ENCODE measurements at places on chromosomes 5 and 9. TPM values are rescaled to one million over a fixed set of nuclear protein-coding genes. Genes with fewer than 3 reads are reported as not detected.

DNA sequence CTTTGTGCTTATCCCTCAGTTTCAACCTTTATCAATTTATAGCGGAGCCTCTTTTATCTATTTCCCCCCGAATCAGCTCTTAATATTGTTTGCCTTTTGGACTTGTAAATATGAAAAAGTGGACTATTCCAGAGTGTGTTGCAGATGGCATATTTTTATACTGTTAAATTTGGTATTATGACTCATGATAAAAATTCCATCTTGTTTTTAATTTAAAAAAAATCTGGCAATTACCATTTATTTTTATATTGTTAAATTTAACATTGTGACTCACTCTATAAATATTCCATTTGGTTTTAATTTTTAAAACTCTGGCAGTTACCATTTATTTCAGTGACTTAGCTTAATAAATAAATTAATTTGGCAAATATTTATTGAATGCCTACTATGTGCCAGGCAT lies 37.5 kb downstream of the RBM27 start:
- H3K36me3 ChIP-seq, result no peaks in the 10 kb centered on the region
- H3K4me1 ChIP-seq, result no peaks in the 10 kb centered on the region

Gene BNC2
- total RNA-seq, result 93.5 TPM

Gene PCDHGA8
- 1.8 TPM for total RNA-seq

- H3K27me3 ChIP-seq, result no peaks in the 10 kb centered on the region
- no peak overlapping the region for H3K4me3 ChIP-seq
- no peak for DNase-seq
- no peaks in the 10 kb centered on the region for H3K36me3 ChIP-seq
- no peaks in the 10 kb centered on the region for H3K4me1 ChIP-seq
These were observed 185.7 kb downstream of the MARCHF11 start for GRCh38 chr5:15993919-15994318.

DNA sequence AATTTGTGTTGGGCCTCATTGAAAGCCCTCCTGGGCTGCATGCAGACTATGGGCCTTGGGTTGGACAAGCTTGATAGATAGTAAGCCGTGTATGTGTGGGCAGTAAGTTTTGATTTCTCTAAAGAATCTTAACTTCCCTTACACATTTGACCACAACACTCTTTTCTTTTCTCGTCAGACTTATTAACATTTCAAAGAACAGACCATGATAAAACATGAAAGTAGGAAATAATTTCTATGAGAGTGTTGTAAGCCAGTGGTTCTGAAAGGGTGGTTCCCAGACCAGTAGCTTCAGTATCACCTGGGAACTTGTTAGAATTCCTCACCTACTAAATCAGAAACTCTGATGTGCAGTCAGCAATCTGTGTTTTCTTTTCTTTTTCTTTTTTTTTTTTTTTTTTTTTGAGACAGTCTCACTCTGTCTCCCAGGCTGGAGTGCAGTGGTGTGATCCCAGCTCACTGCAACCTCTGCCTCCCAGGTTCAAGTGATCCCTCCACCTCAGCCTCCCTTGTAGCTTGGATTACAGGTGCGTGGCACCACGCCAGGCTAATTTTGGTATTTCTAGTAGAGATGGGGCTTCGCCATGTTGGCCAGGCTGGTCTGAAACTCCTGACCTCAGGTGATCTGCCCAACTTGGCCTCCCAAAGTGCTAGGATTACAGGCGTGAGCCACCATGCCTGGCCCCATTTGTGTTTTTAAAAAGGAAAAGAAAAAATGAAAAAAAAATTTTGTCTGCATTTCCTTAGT lies 20.0 kb upstream of the GCNT1 start:
- H3K4me1 ChIP-seq, result no peaks in the 10 kb centered on the region
- no peak for DNase-seq
- H3K36me3 ChIP-seq, result no peaks in the 10 kb centered on the region
- no peak overlapping the region for H3K27ac ChIP-seq

GRCh38 chr9:114339130-114339908 lies 9.7 kb downstream of the ORM2 start:
- no peaks in the 10 kb centered on the region for H3K4me1 ChIP-seq
- H3K36me3 ChIP-seq, result no peaks in the 10 kb centered on the region
- DNase-seq, result peak; percentile 66
- no peak overlapping the region for H3K4me3 ChIP-seq
- H3K27ac ChIP-seq, result no peak overlapping the region

Gene PCDHGB7
- total RNA-seq, result 12.6 TPM

Gene ZDHHC11B
- 2.4 TPM for total RNA-seq

DNA sequence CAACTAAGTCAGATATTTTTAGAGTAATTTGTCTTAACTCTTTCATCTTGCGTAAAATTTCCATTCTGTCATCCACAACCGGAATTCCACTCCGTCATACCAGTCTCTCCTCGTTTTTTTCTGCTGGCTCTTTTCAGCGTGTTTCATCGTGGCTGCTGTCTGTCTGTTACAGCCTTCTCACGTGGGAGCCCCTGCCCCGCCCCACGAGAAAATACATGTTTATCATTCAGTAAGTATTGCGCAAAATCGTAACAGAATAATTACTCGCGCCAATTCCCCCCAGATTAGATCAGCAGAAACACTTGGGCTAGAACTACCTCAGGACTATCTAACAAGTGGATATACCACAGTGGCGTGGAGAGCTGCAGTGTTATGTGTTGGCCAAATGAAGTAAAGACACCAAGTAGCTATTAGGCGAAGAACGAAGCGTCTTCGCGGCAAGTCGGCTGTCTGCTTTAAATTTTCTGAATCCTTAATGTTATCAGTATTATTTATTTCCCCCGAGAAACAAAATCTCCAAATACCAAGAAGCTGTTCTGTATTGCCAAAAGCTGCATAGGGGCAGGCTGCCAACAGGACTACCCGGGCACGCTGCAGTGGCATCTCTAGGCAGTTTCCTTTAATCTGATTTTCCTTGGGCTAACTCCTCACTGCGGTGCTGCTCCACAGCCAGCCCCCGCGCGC lies 566 bp upstream of the FOCAD start:
- peak overlapping the region; percentile 90 for H3K27ac ChIP-seq
- H3K27me3 ChIP-seq, result no peaks in the 10 kb centered on the region
- DNase-seq, result peak; percentile 74
- peak overlapping the region; percentile 67 for H3K4me3 ChIP-seq
- no peaks in the 10 kb centered on the region for H3K36me3 ChIP-seq

- H3K36me3 ChIP-seq, result no peaks in the 10 kb centered on the region
- no peaks in the 10 kb centered on the region for H3K4me1 ChIP-seq
- H3K27me3 ChIP-seq, result no peaks in the 10 kb centered on the region
- H3K27ac ChIP-seq, result no peak overlapping the region
- DNase-seq, result no peak
- H3K4me3 ChIP-seq, result no peak overlapping the region
These were observed 465.0 kb downstream of the BNC2 start for GRCh38 chr9:16405421-16405820.

DNA sequence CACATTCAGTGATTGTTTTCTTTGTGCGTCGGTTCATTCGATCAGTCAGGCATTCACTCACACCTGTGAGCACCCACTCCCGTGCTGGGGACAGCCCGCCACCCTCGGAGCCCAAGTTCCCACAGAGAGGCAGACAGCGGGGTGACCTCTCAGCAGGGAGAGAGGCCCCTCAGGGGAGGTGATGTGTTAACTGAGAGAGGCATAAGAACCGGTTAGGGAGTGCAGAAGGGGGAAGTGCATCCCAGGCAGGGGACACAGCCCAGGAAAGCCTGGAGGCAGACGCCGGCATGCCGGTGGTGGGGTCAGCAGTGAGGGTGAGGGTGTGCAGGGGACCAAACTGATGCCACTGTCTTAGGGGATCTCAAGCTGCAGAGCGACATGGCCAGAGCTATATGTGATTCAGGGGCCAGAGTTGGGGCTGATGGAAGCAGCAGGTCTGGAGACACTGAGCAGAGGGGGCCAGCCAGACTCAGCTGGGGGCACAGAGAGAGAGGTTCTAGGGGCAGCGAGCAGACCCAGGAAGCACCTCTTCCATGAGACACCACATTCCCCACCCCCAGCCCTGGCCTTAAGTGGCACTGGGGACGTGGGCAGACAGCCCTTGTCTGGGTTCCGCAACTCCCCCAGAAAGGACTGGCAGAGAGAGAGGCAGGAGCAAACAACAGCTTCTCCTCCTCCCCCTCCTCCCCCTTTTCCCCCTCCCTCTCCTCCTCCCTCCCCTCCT lies 35.9 kb downstream of the HK3 start:
- H3K27ac ChIP-seq, result no peak overlapping the region
- H3K4me3 ChIP-seq, result no peak overlapping the region
- no peaks in the 10 kb centered on the region for H3K4me1 ChIP-seq
- DNase-seq, result no peak
- H3K27me3 ChIP-seq, result no peaks in the 10 kb centered on the region

Gene GPX8
- 51.2 TPM for total RNA-seq

- H3K36me3 ChIP-seq, result no peaks in the 10 kb centered on the region
- no peak overlapping the region for H3K4me3 ChIP-seq
- H3K4me1 ChIP-seq, result no peaks in the 10 kb centered on the region
- DNase-seq, result no peak
These were observed 128.4 kb upstream of the TRPM3 start for GRCh38 chr9:71249729-71250317.

DNA sequence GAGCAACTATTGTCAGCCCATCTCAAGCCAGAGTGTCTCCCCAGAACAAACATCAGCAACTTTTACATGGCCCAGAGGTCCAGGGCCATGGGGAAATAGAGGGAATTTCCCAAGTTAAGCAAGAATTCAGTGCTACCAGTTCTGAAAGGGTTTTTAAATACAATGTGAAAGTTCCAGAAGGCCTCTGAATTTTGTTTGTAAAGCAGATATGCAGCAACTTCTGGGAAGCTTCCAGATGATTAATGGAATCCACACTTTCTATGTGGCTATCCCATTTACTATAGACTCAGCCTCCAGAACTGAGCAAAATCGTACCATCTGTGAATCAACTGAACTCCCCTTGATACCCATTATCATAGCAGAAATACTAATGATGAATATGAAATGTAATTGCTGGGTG lies 93.8 kb downstream of the FEM1C start:
- H3K27me3 ChIP-seq, result no peaks in the 10 kb centered on the region
- no peaks in the 10 kb centered on the region for H3K36me3 ChIP-seq
- H3K4me1 ChIP-seq, result no peaks in the 10 kb centered on the region
- no peak overlapping the region for H3K27ac ChIP-seq
- no peak for DNase-seq

DNA sequence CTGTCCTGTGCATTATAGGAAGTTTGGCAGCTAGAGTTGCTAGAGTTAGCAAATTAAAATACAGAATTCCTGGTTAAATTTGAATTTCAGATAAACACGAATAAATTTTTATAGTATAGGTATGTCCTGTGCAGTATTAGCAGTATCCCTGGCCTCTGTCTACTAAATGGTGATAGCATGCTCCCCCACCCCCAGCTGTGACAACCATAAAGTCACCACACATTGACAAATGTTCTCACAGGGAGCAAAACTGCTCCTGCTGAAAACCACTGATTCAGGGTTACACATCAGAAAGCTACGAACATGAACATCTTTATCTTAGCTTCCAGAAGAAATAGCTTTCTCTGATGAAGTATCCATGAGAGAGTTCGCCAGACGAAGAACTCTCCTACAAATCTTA lies 91.8 kb upstream of the CCDC112 start:
- H3K4me3 ChIP-seq, result no peak overlapping the region
- H3K4me1 ChIP-seq, result no peaks in the 10 kb centered on the region
- H3K36me3 ChIP-seq, result no peaks in the 10 kb centered on the region
- H3K27ac ChIP-seq, result no peak overlapping the region

DNA sequence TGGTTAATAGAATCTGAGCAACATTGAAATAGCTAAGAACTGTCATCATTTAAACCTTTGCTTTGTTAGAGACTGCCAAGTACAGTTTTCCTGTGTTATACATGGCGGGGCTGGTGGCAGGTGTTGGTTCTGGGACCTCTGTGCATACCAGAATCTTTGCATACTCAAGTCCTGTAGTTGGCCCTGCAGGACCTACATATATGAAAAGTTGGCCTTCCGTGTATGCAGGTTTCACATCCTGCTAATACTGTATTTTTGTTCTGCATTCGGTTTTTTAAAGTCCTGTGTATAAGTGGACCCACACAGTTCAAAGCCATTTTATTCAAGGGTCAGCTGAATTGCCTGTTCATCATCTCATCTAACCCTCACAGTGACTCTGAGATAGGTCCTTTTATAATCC lies 36.4 kb downstream of the LARP1 start:
- DNase-seq, result no peak
- no peaks in the 10 kb centered on the region for H3K27me3 ChIP-seq
- no peak overlapping the region for H3K27ac ChIP-seq
- no peaks in the 10 kb centered on the region for H3K36me3 ChIP-seq
- H3K4me3 ChIP-seq, result no peak overlapping the region

DNA sequence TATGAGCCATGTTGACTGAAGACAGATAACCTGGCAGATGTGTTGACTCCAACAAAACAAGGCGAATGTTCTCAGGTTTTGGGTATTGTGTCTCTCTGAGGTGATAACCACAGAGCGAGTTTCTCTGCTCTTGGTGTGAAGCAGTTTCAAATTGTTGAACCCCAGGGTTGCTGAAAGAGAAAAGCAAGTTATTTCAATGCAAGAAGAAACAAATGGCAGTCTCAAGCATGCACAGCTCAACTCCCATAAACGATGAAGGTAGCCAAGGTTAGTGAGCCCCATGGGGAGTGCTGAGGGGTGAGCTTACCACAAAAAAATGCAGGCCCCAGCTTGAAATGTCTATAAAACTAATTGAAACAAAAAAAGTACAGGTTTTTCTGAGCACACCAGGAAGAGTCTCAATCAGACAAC lies 220.8 kb upstream of the DAPK1 start:
- no peaks in the 10 kb centered on the region for H3K36me3 ChIP-seq
- no peaks in the 10 kb centered on the region for H3K4me1 ChIP-seq
- H3K4me3 ChIP-seq, result no peak overlapping the region
- H3K27me3 ChIP-seq, result no peaks in the 10 kb centered on the region

Gene SHISAL2B
- not detected for total RNA-seq

GRCh38 chr5:32745317-32745716 lies 34.2 kb downstream of the NPR3 start:
- no peak overlapping the region for H3K27ac ChIP-seq
- DNase-seq, result no peak
- H3K27me3 ChIP-seq, result no peaks in the 10 kb centered on the region
- no peaks in the 10 kb centered on the region for H3K4me1 ChIP-seq

GRCh38 chr9:132986640-132987620 lies 8.4 kb downstream of the GFI1B start:
- DNase-seq, result no peak
- H3K27ac ChIP-seq, result no peak overlapping the region
- no peak overlapping the region for H3K4me3 ChIP-seq
- no peaks in the 10 kb centered on the region for H3K27me3 ChIP-seq

DNA sequence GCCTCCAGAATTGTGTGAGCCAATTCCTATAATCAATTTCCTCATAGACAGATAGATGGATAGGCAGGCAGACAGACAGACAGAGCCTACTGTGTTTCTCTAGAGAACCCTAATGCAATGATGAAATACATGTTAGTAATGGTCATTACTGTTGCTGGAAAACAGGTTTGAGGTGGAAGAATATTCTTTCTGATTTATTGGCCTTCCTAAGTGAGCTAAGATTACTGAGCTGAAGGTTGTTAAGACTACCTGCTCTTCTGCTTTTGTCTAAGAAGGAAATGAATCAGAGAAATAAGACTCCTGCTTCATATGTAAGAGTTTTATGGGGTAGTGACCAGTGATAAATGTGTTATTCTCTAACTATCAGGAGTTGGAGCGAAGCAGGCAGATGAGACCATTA lies 219.9 kb downstream of the ELAVL2 start:
- H3K4me1 ChIP-seq, result no peaks in the 10 kb centered on the region
- H3K4me3 ChIP-seq, result no peak overlapping the region
- no peak for DNase-seq
- H3K27me3 ChIP-seq, result no peaks in the 10 kb centered on the region

GRCh38 chr5:149732324-149733128 lies 2.4 kb downstream of the PPARGC1B start:
- H3K4me1 ChIP-seq, result peaks cover 6% of the 10 kb centered on the region
- H3K27ac ChIP-seq, result peak overlapping the region; percentile 78
- no peaks in the 10 kb centered on the region for H3K27me3 ChIP-seq
- peak; percentile 50 for DNase-seq
- H3K4me3 ChIP-seq, result peak overlapping the region; percentile 83

Data from uterus (tissue), 4 donors.